ENCODE measurements at places on chromosomes 7 and 10. TPM values are rescaled to one million over a fixed set of nuclear protein-coding genes. Genes with fewer than 3 reads are reported as not detected.

RGR gene
- total RNA-seq: not detected

SPDYE2 gene
- total RNA-seq: not detected

ACSL5 gene
- total RNA-seq: 41.9 TPM

LOXL4 gene
- total RNA-seq: 39.6 TPM

CALY gene
- not detected for total RNA-seq

LIPK gene
- not detected for total RNA-seq

ZNF853 gene
- 4.1 TPM for total RNA-seq

CUZD1 gene
- 0.51 TPM for total RNA-seq

ZNF804B gene
- not detected for total RNA-seq

PPP1R17 gene
- total RNA-seq: not detected

IRF5 gene
- total RNA-seq: 17.3 TPM

MYO3A gene
- not detected for total RNA-seq

HMX2 gene
- total RNA-seq: not detected

ZNF789 gene
- 7.8 TPM for total RNA-seq

KLF14 gene
- total RNA-seq: 2.9 TPM

CDHR1 gene
- 0.35 TPM for total RNA-seq

KIF11 gene
- total RNA-seq: 0.29 TPM

ITGA8 gene
- total RNA-seq: 7.1 TPM

LLCFC1 gene
- not detected for total RNA-seq

MINDY3 gene
- total RNA-seq: 25.4 TPM

TMEM270 gene
- not detected for total RNA-seq

TEX47 gene
- not detected for total RNA-seq

HPS6 gene
- 15.7 TPM for total RNA-seq

LGI1 gene
- total RNA-seq: not detected

GPRIN2 gene
- total RNA-seq: not detected

CHAT gene
- total RNA-seq: not detected

GPR85 gene
- total RNA-seq: 1.1 TPM

NPSR1 gene
- not detected for total RNA-seq

INSIG1 gene
- 43.6 TPM for total RNA-seq

ATOH7 gene
- not detected for total RNA-seq

PNLIPRP2 gene
- total RNA-seq: 1.1 TPM

LIPM gene
- total RNA-seq: not detected

AKR1E2 gene
- total RNA-seq: 9.2 TPM

ZNF727 gene
- 4.1 TPM for total RNA-seq

GCK gene
- total RNA-seq: 0.48 TPM

TMEM236 gene
- 3.0 TPM for total RNA-seq

PDIA4 gene
- 101 TPM for total RNA-seq

VAX1 gene
- not detected for total RNA-seq

TRPV5 gene
- not detected for total RNA-seq

FAM13C gene
- 4.4 TPM for total RNA-seq

ATG9B gene
- total RNA-seq: not detected

MUC12 gene
- total RNA-seq: 0.32 TPM

MRC1 gene
- 267 TPM for total RNA-seq

VENTX gene
- 4.0 TPM for total RNA-seq

PAPSS2 gene
- 125 TPM for total RNA-seq

LRRC61 gene
- total RNA-seq: 3.9 TPM

MYL10 gene
- total RNA-seq: not detected

AKR1C1 gene
- total RNA-seq: 593 TPM

CROT gene
- 8.3 TPM for total RNA-seq

SLC26A3 gene
- total RNA-seq: 0.45 TPM

ENO4 gene
- total RNA-seq: 0.45 TPM

CAMK1D gene
- total RNA-seq: 16.5 TPM

GJC3 gene
- 0.61 TPM for total RNA-seq

CLRN3 gene
- 0.29 TPM for total RNA-seq

SEMA3D gene
- 1.9 TPM for total RNA-seq

PLXNA4 gene
- total RNA-seq: 133 TPM

TAS2R41 gene
- not detected for total RNA-seq

IDI2 gene
- not detected for total RNA-seq

Measured in mesenteric fat pad (tissue), 1 donor.